Osteoblast (primary cell): ENCODE measurements at places on chromosomes 2 and 18. TPM values are rescaled to one million over a fixed set of nuclear protein-coding genes. Genes with fewer than 3 reads are reported as not detected.

DNA sequence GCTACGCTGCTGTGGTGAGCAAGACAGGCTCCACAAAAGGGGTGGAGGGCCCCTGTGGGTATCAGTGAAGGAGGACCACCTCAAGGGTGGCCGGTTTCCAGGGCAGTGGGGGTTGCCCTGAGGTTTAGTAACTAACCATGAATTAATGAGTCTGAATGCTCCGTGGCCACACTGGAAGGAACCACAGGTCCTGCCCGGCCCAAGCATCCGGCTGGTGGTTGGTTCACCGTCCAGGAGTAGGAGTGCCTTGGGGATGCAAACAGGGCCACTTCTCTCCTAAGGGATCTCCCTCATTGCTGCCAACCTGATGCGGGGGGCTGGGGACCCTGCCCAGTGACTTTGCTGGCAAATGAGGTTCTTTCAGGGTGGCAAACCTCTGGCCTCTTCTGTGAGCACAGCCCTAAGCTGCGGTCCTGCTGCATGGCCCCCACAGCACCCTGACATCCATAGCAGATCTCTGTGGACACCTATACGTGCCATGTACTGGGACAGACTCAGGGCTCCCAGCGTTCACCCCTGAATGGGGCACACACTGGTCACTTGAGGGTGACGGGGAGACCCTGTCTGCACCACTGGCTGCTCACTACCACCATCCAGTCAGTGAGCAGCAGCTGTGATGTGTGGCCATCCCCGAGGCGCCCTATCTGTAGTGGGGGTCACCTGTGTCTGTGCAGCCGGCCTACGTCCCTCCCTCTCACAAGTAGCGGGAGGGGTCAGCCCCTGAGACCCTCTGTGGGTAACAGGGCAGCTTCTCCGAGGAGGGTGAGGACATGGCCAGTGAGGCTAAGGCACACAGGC lies 41.6 kb downstream of the HS6ST1 start:
- DNase-seq, result peak; percentile 51

GRCh38 chr2:9897846-9898245 lies 53.6 kb upstream of the GRHL1 start:
- peak; percentile 11 for DNase-seq

DNA sequence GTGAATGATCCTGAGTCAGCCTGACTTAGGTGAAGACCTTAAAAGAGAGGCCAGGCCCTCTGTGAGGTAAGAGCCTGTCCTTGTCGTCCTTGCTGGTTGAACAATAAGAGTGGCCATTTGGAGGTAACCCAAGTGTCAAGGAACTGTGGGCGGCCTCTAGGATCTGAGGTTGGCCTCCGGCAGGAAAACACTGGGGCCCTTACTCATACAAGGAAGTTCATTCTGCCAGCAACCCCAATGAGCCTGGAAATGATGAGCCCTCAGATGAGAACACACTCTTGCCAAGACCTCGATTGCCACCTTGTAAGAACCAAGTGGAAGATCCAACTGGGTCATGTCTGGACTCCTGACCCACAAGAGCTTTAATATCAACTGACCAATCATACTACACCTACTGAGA lies 95.5 kb upstream of the LRATD1 start:
- DNase-seq, result no peak

DNA sequence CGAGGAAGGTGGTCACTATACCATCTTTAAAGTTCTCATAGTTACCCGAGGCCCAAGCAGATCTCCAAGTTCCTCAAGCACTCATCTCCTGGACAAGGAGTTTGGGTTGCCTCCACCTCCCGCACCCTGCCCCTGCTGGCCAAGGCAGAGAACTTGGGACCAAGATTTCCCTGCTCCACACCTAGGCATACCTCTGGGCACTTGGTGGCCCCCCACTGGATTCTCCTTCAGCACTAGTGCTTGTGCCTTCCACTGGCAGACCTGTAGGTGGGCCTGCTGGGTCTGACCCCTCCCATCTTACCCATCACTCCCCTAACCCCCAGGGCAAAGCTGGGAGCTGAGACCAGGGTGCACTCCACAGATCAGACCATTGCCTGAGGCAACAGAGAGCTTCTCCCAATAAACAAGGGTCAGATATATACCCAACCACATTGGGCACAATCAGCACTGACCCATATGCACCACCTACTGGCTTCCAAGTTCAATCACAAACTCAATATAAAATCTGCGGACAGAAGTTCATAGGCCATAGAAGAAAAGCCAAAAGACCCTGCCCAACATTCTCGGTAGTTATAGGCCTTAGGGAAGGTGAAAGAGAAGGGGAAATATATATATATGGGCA lies 244.2 kb downstream of the EXOC6B start:
- DNase-seq, result peak; percentile 8

DNA sequence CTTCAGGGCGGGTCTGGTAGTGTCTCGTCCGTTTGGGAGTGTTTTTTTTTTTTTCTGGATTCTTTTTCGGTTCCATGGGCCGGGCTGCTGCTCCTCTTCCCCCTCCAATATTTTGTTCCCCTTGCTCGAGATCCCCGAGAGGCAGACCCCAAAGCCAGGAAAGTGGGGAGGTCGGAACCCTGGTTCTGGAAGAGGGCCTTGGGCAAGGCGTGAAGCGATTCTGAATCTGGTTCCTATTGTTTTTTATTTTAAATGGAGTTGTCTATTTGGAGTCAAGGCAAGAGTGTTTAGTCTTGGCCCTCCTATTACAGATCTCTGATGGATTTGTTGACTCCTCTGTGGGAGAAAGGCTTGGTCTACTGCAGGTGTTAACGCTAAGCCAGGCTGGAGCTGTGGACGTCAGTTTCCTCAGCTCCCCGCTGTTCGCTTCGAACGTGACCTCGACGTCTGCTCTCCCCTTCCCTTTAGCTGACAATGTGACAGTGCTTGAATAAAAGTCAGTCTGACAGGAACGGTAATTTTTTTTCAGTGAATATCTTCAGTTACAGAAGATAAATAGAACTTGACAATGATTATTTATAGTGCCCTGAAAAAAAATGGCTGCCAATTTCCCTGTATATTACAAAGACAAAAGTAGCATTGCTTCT lies 683 bp upstream of the DNAJC27 start:
- peak; percentile 69 for DNase-seq

DNA sequence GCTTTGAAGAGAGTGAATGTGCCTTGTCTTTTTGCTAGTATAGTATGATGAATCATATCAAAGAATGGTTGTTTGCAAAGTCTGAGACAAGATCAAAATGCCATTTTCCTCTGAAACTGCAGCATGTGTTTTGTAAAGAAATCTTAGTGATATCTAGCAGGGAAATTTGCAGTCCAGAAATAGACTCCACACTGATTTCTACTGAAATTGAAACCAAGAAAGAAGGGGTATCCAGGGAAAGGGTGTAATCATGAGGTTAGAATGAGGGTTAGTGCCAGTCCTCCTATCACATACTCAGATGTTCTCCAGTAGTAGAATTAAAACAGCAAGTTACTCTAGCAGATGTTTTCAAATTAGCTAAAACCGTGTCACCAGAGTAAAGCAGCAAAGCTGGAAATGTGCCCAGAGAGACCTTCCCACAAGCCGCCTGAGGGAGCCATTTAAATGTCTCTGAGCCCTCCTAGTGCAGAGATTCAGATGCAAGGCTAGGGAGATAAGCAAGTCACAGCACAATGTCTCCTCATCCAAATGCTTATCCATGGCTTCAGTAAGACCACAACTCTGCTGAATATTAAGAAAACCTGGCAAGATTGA lies 4.9 kb downstream of the DLGAP1 start:
- DNase-seq, result no peak

DNA sequence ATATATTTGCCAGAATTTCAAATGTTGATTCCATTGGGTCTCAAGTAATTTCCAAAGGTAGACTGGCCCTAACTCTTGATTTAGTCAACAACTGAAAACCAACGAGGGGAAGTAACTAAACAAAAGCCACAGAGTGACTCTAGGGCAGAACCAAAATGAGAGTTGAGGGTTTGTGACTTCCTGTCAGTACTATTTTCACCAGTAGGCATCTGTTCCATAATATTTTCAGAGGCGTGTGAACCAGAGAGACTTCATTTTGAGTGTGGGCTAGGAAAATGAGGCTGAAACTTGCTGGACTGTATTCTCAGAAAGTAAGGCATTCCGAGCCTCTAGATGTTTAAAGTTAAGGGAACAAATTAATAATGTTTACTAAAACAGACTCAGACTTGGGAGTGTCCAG lies 70.6 kb downstream of the GDF7 start:
- DNase-seq, result no peak

- no peak for DNase-seq
These were observed 318.1 kb upstream of the EPAS1 start for GRCh38 chr2:45979065-45979464.

DNA sequence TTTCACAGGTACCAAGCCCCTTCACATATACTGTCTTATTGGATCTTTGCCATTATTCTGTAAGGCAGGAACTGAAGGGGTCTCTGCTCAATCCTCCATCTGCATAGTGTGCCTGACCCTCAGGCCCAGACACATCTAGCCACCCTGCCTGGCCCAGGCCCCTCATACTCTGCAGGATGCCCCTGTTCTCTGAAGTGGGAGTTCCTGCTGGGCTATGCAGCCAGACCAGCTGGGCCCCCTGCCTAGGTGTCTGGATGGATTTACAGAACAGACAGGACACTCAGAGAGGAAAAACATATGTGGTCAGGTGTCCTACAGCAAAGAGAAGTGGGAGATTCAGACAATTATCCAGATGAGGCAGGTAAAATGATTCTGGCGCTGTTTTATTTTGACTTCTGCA lies 42.0 kb downstream of the SLC4A5 start:
- DNase-seq, result no peak

The MAP4K4 gene
- 231 and 287 TPM in 2 replicates for total RNA-seq
